AG20443 (cell line): ENCODE measurements at places on chromosomes 4 and X.

DNA sequence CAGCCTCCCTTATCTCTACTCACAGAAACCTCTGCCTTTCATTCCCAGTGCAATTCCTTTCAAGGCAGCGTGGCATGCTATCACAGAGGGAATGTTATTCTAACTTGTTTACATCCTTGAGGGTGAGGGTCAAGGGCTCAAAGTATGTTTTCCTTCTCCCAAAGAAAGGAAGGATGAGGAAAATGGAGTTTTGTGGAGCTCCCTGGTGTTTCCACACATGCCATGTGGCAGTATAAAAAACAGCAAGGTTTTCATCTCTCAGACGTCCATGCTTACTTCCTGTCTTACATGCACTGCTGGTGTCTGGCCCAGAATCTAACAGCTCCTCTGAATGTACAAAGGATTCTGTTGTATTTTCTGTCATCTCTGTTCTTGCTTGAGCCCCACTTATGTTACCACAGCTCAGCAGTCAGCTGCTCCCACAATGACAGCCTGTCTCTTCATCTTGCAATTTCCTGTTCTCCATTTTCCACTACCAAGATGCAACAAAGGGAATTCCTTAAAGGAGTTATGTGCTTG is 128.0 kb downstream of the SNCA start:
- no peak for DNase-seq

DNA sequence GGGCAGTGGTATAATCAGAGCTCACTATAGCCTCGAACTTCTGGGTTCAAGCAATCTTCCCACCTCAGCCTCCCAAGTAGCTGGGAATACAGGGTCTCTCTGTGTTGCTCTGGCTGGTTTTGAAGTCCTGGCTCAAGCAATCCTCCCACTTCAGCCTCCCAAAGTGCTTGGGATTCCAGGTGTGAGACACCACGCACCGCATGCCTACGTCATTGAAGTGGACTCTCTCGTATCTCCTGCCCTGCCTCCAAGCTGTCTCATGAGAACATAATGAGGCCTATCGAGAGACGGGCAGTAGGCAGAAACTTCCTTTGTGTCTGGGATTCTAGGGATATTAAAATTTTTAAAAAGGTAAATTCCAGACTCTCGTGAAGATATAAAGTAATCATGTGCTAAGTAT is 65.0 kb upstream of the NLGN4X start:
- DNase-seq, result no peak

DNA sequence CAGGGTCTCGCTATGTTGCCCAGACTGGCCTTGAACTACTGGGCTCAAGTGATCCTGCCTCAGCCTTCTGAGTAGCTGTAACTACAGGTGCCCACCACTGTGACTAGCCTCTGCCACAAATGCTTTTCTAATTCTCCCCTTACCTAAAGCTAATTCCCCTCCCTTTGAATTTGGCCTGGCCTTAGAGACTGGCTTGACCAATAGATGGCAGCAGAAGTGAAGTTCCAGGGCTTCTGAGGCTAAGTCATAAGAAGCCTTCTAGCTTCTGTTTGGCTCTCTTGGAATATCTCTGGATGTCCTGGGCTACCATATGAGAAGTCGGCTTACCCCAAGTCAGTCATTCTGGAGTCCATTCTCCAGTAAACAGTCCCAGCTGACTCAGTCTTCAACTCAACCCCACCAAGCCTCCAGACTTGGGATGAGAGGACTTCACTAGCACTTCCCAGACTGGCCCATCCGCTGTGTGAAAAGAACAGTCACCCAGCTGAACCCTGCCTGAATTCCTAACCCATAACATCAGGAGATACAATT is 61.0 kb downstream of the HPRT1 start:
- peak; percentile 40 for DNase-seq

GRCh38 chr4:154741131-154741665 is 2.6 kb upstream of the LRAT start:
- DNase-seq, result no peak

GRCh38 chr4:140109737-140110136 is 44.2 kb downstream of the MAML3 start:
- no peak for DNase-seq

DNA sequence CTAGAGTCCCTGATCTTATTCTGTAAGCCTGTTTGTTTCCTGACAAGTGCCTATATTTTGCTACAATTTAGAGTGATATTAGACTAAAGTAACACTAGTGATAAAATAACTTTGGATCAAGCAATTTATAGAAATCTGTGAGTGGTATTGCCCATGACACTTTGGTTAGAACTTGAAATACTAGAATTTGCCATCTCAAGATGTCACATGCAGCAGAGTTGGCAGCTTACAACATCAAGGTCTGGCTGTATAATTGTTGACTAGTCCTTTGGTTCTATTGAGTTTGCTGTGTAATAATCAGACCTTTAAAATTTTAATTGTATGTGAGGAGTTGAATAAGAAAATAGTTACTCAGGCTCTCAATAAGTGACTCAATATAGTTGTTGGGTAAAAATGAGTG is 167.1 kb downstream of the RAPGEF2 start:
- no peak for DNase-seq

GRCh38 chrX:101803451-101803850 is 128.4 kb downstream of the ZMAT1 start:
- no peak for DNase-seq

DNA sequence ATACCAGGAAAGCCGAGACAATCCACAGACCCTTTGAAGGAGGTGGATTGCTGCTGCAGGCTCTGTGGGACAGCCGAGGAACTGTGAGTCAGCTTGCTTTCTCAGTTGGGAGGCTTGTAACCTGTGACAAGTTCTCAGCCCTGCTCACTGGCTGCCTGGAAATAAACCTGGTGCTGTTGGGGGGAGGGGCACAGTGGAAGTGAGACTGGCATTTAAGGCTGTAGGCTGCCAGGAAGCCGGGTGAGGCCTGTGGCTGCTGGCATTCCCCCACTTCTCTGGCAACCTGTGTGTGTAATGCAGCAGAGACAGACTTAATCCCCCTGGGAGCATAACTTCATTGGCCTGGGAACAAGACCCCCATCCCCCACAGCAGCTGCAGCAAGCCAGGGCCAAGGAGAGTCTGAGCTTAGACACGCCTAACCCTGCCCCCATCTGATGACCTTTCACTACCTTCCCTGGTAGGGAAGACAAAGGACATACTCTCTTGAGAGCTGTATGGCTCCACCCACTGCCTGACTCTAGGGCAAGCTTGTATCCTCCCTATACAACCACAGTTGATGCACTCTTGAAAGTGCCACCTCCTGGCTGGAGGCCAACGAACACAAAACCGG is 64.1 kb downstream of the ALPK1 start:
- no peak for DNase-seq

DNA sequence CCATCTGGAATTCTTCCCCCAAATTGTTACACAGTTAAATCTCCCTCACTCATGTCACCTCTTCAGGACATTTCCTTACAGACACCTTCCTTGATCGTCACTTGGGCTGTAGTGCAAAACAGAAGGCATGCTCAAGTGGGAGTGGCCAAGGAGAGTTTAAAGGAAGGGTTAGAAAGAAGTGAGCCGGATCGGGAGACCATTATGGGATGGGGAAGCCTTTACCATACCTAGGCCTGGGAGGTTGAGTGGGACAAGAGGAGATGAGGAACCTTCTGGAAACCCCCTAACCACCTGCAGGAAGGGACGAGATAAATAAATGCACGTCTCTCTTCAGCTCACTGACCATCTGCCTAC is 102.7 kb downstream of the UCHL1 start:
- DNase-seq, result no peak

GRCh38 chrX:19017271-19017670 is 33.4 kb upstream of the PHKA2 start:
- peak; percentile 16 for DNase-seq
